ENCODE measurements at places on chromosomes 1 and 21.

DNA sequence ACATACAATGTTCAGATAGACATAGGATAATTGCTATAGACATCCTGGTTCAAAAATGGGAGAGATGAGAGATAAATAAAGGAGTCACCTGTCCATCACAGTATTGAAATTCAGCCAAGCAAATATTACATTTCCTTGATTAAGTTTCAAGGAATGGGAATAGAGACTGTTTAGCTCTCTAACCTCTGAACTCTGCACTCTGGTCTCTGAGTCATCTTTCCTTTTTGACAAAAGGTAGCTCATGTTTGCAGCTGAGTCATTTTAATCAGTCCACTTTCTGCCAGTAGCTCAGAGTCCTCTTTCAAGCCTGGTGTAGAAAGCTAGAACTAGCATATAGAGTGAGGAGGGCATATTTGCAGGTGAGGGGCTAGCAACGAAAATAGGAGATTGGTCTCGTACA lies 51.4 kb upstream of the GJA8 start:
- DNase-seq, result no peak

DNA sequence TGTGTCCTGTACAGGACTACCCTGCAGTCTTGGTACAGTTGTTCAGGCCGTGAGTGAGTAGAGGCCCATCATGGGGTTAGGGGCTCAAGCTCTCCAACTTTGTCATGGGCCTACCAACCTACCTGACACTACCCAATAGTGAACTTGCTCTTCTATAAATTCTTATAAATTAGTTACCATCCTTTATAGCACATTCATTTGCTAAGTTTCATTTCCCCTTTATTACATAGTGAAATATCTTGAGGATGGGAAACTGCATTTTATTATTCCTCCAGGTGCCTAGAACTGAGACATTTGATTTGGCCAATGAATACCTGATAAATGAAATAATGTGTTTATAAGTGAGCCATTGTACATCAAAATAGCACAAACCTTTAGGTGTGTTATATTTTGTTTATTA lies 9.1 kb upstream of the CTH start:
- no peak for DNase-seq

DNA sequence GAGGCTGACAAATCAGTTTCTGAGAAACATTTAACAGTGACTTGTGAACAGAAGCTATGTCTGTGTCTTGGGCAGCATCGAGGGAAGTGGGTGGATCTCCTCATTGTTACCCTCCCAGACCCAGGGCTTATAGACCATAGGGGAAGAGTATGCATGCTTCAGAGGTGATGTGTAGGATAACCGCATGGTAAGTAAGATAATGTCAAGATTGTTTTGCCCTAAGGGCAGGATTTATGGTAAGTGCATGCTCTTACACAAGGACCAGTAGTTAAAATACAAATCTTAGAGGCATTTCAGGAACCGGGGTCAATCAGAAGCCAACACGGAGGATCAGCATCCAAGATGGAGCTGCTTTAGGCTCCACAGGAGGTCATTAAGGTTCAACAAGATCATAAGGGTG lies 7.7 kb upstream of the PRMT2 start:
- DNase-seq, result no peak

GRCh38 chr1:207691841-207692240 lies 46.9 kb downstream of the CR1L start:
- no peak for DNase-seq

DNA sequence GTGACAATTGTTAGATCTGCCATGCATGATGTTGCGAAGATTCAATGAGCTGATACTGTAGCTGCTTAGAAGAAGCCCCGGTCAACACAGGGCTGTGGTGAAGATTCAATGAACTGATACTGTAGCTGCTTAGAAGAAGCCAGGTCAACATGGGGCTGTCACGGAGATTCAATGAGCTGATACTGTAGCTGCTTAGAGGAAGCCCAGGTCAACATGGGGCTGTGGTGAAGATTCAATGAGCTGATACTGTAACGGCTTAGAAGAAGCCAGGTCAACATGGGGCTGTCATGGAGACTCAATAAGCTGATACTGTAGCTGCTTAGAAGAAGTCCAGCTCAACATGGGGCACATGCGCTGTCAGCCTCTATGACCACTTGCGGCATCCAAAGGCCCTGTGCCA lies 18.8 kb upstream of the BACE2 start:
- DNase-seq, result no peak

DNA sequence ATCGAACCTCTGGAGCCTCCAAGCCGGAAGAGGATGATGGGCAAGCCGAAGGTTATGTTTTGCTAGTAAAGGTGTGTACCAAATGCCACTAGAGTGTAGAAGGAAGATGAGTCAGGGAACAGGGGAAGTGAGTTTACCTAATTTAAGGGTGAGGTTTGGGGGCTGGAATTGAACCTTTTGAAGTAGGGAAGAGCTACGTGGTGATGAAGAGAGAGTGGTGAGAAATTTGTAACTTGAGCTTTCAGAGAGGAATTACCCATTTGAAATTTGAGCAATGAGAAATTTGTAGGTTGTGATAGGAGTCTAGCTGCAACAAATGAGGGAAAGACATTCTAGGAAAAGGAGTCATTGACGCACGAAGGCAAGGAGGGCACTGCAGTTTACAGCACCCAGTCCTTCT lies 70.0 kb upstream of the TENT5C start:
- no peak for DNase-seq

DNA sequence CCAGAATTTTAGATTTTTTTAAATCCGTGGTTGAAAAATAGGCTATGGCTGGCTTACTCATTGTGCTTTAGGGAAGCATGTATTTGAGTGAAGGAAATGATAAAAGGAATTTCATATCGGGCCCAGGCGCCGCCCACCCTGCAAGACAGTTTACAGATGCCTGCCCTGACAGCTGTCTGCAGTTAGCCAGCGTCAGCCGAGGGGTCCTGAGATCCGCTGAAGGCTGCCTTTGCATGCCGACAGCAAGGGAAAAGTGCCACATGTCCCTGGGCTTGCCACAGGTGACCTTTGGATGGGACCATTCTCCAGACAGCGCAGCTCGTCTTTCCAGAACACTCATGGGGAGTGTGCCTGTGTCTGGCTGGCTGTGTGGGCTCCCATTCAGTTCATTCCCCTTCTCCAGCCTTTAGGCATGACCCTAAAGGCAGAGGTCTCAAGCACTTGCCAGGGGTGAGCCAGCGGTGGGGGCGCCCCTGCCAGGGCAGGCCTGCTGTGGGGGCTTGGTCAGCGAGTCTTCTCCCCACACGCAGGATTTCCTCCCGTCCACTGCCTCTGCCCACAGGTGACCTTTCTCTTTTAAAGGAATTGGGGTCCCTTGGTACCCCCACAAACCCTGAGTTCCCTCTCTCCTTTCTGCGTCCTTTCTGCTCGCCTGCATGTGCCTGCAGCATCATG lies 46.1 kb upstream of the TRAPPC10 start:
- DNase-seq, result no peak

DNA sequence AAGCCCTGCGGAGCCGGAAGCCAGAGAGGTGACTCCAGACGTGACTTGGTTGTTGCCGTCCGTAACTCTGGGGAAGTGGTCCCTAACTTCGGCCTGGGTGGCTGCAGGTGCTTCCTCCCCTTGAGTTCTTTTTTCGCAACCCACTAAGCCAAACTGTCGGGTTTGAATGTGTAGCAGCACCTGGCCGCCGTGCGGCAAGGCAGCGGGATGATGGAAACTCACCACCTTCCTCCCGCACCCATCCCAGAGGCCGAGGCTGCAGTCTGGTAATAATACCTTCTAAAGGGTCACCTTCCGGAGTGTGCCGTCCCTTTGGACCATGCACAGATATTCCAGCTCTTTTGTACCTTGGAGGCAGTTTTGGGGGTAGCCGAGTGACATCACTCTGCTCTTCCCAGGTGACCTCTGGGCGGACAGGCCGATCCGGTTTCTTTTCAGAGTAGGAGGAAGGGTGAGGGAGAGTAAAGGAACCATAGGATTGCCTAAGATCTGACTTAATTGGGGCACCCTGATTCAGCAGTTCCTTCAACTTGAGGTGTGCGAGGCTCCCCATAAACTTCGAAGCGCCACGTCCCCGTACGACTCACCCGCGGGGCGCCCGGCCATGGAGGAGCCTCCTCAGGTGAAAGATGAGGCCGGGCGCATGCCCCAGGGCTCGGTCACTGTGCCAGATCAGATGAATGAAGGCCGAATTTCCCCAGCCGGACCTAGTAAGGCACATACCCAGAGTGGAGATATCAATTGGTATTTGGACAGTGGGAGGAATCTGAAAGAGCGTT lies 1.0 kb downstream of the KCNK1 start:
- DNase-seq, result no peak

GRCh38 chr1:21761052-21761451 lies 21.9 kb downstream of the USP48 start:
- DNase-seq, result no peak

DNA sequence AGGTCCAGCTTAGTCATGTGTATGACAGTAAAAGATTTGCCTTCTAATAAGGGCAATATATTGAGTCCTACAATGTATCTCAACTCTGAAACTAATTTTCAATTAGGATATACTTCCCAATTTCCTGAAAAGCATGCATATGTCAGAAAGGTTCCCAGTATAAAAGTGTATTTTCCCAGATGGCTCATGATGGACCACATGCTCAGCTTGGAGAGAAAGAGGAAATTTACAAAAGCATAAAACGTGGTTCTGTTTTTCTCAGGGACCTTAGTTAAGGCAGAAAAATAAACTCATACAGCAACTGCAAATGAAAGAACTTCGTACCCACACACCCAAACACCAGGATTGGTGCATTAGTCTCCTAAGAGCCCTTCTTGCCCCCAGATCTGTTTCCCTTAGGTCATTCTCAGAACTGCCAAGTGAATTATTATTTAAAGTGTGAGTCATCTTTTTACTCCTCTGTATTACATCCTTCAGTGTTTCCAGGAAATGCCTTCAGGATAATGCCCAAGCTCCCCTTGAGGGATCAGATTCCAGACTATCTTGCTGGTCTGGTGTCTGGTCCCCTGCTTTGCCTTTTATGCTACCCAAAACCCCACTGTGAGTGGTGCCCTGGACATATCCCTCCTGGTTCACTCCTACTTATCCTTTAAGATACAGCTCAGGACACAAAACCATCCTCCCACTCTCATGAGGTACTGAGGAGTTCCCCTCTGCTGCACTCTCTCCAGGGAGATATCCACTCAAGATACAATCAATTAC lies 57.4 kb downstream of the SSX2IP start:
- DNase-seq, result no peak

DNA sequence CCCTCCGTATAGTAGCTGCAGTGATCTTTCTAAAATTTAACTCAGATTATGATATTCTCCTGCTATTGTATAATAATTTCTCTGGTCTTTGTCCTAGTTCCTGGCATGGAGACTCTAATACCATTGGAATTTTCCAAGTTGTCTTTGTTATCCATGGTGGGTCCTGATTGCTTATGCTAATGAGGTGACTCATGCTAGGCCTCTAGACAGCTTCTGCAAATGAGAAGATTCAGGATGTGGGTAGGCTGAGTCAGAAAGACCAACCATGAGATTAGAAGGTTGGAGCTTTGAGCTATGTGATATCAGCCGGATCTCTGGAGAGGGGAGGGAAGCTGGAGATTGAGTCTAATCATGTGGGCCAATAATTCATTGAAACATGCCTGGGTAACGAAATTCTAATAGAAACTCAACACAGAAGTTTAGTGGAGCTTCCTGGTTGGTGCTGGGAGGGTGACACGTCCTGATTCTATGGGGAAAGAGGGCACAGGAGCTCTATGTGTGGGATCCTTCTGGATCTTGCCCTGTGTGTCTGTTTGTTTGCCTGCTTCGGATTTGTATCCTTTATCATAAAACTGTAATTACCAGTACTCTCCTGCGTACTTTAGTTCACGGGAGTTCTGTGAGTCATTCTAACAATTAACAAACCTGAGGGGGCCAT lies 73.2 kb upstream of the CNIH3 start:
- no peak for DNase-seq

DNA sequence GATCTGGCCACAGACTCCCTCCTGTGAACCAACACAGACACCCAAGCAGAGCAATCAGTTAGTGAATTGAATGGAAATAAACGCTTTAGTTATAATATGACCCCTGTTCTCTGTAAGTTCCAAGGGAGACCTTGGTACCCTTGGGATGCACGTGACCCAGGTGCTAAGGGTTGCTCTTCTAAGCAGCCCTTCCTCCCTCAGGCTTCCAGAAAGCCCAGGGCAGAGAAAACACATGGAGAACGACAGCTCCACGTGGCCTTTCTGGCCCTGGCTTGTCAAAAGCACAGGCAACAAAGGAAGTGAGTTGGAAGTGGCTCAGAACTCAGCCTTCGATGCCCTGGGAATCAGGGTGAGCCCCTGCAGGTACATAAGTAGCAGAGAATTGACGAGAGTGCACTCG lies 57.4 kb downstream of the LACTBL1 start:
- no peak for DNase-seq

- no peak for DNase-seq
Measured at GRCh38 chr1:236164273-236164672, 21.9 kb downstream of the GPR137B start.

GRCh38 chr1:28815533-28816185 lies 3.7 kb downstream of the OPRD1 start:
- DNase-seq, result no peak

DNA sequence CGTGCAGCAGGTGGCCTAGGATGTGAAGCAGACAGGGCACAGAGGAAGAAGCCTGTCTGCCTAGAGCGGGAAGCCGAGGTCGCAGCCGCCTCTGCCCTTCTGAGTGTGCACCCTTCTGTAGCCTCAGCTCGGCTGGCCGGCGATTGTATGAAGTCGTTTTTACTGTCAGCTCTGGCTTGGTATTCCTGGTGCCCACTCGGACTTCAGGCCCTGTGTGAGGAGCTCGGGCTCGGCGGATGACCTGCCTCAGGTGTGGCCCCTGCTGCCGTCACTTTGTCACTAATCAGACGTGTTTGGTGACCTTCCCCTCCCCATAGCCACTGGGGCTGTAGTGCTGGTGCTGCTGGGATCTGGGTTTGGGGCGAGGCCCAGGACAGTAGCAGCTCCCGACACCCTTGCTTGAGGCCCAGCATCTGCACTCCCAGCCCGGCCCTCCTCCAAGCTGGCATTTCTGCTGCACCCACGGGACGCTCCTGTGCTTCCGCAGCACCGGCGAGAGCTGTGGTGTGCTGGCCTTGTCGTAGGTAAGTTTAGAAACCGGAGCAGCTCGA lies 18.1 kb downstream of the SLX9 start:
- no peak for DNase-seq

DNA sequence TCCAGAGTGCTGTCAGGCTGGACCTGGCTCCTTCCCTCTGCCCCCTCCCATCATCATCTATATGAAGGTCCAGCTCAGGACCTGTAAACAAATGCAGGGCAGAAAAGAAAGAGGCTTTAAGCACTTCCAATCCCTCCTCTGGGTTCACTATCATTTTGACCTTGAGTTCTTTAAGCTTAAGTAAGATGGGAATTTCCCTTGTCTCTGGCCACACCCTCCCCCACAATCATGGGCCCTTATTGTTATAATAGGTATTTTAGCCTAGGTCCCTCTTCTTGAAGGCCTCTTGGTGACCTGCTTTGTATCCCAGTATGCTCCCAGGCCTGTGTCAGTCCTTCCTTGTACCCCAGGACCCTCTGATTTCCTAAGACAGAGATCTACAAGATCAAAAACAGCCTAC lies 45.1 kb upstream of the EPS15 start:
- DNase-seq, result no peak

DNA sequence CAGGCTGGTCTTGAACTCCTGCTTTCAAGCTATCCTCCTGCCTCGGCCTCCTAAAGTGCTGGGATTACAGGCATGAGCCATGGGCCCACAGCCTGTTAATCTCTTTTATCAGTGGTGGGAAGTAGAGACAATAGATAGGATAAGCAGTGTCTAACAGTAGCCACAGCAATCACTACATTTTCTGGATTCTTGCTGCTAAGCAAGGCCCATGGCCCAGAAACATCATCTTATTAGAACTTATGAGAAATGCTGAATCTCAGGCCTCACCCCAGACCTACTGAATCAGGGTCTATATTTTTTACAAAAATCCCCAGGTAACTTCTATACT lies 29.7 kb downstream of the IGFN1 start:
- no peak for DNase-seq
